Stromal cell of bone marrow (primary cell): ENCODE measurements at places on chromosomes 4 and X.

- no peak for DNase-seq
Observed at GRCh38 chr4:113524505-113525186, 236.9 kb downstream of the CAMK2D start.

- DNase-seq: no peak
Observed at GRCh38 chrX:4206941-4207340, 493.5 kb upstream of the PRKX start.

DNA sequence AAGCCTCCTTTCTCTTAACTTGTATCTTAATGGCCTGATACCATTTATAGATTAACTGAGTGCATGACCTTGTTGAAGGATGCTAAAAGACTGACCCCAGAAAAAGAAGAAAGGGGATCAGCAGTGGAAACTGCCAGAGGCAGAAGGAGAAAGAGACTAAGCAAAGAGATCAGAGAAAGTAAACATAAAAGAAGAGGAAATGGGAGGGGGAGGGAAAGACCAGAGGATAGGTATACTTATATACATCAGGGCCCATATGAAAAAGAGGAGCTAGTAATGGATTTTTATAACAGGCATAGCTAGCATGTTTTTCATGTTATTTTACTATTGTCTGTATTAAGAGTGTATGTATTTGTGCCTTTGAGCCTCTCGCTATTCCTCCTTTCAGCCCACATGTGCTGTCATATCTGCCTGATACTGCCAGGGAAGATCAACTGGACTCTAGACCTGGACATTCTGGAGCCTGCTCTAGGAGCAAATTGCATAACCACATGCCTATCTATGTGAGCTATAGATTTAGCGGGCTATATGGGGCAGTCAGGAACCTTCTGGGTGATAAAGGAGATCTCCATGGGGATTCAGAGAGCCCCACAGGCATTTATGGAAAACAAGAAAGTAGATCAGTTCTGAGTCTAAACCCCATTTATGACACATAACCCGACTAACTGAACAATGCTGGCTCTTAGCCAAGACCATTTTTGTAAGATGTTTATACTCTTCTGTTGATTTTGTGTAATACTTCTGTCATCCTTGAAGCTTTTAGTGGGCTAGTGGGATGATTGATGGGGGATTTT is 13.4 kb upstream of the SNX12 start:
- peak; percentile 23 for DNase-seq

GRCh38 chrX:130402208-130402684 is 459 bp downstream of the RBMX2 start:
- DNase-seq: no peak

- no peak for DNase-seq
Observed at GRCh38 chr4:18180122-18180521, 158.6 kb upstream of the LCORL start.

- no peak for DNase-seq
Observed at GRCh38 chr4:76822303-76822702, 75.6 kb downstream of the SOWAHB start.

GRCh38 chr4:89268679-89269078 is 38.9 kb downstream of the GPRIN3 start:
- DNase-seq: peak; percentile 3

GRCh38 chrX:13966793-13967125 is 62.9 kb downstream of the GEMIN8 start:
- no peak for DNase-seq

DNA sequence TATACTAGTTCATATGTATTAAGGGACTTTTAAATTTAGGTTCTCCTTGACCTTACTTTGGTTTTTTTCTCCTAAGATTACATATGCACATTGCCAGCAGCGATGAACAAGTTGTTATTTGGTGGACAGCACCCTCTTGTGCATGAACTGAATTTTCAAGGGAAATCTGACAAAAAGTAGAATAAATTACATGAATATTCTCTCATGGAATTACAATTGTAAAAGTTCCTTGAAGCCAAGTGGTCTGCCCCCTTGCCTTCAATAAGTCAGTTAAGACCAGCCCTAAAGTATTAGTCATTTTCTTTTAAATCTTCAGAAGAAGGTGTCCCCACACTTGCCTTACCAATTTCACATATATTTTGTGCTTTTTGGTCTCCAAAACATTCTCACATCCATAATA is 30.7 kb upstream of the SMARCA5 start:
- DNase-seq: peak; percentile 33
